A549 treated with AZD2906 at 1 μM for 4 hours (cell line): ENCODE measurements at places on chromosomes 5 and 9. TPM values are rescaled to one million over a fixed set of nuclear protein-coding genes. Genes with fewer than 3 reads are reported as not detected.

The PCDHB8 gene
- total RNA-seq, result 0.24 to 0.28 TPM (median 0.26 TPM) in 5 replicates

The KIF24 gene
- 2.9 to 3.5 TPM (median 3.2 TPM) in 5 replicates for total RNA-seq

The RANBP17 gene
- total RNA-seq, result 1.8 to 3.2 TPM (median 2.3 TPM) in 5 replicates

The PCDHGB6 gene
- 0.09 to 0.13 TPM (median 0.10 TPM) in 5 replicates for total RNA-seq
